Activated T-helper 1 cell treated with anti-CD3 and anti-CD28 coated beads, Interleukin-2, amount 50 U/mL, for 16 hours (primary cell): ENCODE measurements at places on chromosomes 2 and 18.

- DNase-seq = no peak
These were observed 72.2 kb upstream of the DYNC1I2 start for GRCh38 chr2:171615069-171615468.

- DNase-seq = no peak
These were observed 1.2 kb upstream of the ASB1 start for GRCh38 chr2:238425505-238425978.

- DNase-seq = no peak
These were observed 21.6 kb upstream of the KIF5C start for GRCh38 chr2:148853458-148853857.

GRCh38 chr18:47461977-47462376 is 210.5 kb upstream of the SKOR2 start:
- no peak for DNase-seq

- DNase-seq = no peak
These were observed 88.6 kb downstream of the KCNH7 start for GRCh38 chr2:162749994-162750393.

DNA sequence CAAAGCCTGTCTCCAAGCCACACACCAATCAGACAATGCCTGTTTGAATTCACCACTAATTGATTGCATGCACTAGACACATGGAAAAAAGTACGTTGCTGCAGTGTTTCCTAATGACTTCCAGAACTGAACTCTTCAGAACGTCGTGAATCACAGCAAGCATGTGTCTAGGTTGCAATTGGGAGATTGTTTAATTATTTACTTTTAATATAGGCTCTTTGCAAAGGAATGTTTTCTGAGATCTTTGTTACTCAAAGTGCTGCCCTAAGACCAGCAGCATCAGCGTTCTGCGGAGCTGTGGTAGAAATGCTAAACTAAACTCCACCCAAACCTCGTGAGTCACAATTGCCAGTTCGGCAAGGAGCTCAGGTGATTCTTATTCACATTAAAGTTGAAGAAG is 52.7 kb upstream of the CCDC68 start:
- DNase-seq = no peak

GRCh38 chr2:38744399-38744780 is 6.8 kb downstream of the SRSF7 start:
- DNase-seq = no peak

DNA sequence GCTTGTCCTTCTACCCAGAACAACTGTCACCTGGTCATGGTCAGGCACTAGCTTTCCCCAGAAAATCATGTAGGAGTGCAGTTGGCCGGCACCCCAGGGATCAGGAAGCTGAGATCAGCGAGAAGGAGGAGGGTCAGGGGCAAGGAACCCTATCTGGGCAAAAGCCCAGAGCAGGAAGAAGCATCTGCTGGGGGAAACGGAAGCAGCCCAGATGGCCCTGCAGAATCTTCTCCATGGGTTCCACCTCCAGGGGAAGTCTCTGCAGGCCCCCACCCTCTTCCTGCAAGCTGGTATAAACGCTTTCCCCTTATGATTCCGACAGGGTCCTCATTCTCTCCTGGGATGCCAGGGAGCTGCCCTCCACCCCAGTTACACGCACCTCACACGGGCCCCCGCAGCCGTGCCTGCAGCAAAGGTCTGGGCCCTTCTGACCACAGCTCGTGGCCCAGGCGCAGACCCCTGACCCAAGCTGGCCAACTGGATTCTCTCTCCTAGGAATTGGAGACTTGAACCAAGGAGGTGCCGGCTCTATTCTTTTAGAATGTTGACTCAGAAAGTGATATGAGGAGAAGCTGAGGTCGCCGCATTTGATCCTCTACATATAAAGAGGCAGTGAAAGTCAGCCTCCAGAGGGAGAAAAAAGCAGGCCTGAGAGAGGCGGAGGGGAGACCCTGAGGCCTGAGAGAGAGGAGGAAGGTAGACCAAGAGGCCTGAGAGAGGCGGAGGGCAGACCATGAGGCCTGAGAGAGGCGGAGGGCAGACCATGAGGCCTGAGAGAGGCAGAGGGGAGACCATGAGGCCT is 71.0 kb downstream of the STPG4 start:
- no peak for DNase-seq

DNA sequence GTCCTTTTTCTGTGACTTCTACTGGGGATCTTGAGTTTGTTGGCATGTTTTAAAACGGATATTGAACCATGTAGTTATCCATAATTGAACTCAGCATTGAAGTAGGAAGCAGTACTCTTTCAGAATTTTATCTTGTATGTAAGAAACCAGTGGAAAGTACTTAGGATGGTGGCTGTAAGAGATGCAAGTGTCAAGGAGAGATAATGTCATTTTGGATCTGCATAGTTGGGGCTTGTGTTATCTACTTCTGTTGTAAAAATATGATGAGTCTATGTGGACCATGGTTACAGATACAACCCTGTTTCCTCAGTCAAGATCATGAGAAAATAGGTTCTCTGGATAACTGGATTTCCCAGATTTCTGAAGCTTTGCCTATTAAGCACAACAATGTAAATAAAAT is 113.7 kb downstream of the NAB1 start:
- DNase-seq = no peak

- DNase-seq = no peak
These were observed 88.0 kb upstream of the NFU1 start for GRCh38 chr2:69525261-69525660.

DNA sequence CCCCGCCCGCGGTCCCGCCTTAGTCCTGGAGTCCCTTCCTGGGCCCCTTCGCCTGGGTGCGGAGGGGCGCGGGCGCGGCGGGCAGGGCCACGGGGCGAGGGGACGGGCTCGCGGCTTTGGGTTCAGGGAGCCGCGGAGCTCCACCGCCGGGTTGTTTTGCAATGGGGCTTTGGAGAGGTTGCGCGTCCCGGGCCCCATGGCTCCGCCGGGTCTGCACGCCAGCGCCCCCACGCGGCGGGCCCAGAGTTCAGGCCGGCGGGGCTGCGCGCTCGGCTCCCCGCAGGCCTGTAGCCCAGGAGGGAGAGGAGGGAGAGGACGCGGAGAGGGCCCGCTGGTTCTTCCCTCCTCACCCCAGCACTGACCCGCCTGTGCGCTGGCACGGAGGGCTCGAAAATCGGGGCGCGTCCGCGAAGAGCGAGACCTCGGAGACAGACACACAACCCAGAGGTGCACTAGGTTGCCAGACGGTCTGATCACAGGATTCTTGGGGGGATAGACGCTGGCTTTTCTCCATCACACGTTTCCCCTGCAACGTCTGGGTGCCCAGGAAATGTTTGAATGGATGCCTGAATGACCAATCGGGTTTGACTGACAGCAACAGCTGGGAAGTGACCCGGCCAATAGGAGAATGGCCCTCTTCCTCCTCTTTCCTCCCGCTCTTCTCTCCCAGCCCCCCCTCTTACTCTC is 4.9 kb upstream of the SIX2 start:
- DNase-seq = no peak

GRCh38 chr2:54885891-54886290 is 162.4 kb downstream of the EML6 start:
- no peak for DNase-seq
